ENCODE measurements at places on chromosomes 3 and 15. TPM values are rescaled to one million over a fixed set of nuclear protein-coding genes. Genes with fewer than 3 reads are reported as not detected.

ADGRG7 gene
- not detected for polyA plus RNA-seq

FGF7 gene
- polyA plus RNA-seq: 35.8 TPM

- H3K27ac ChIP-seq: no peak overlapping the region
- no peaks in the 10 kb centered on the region for H3K36me3 ChIP-seq
- no peaks in the 10 kb centered on the region for H3K27me3 ChIP-seq
- no peak overlapping the region for H3K4me3 ChIP-seq
These were observed 168.4 kb downstream of the VGLL4 start for GRCh38 chr3:11475324-11475723.

DNA sequence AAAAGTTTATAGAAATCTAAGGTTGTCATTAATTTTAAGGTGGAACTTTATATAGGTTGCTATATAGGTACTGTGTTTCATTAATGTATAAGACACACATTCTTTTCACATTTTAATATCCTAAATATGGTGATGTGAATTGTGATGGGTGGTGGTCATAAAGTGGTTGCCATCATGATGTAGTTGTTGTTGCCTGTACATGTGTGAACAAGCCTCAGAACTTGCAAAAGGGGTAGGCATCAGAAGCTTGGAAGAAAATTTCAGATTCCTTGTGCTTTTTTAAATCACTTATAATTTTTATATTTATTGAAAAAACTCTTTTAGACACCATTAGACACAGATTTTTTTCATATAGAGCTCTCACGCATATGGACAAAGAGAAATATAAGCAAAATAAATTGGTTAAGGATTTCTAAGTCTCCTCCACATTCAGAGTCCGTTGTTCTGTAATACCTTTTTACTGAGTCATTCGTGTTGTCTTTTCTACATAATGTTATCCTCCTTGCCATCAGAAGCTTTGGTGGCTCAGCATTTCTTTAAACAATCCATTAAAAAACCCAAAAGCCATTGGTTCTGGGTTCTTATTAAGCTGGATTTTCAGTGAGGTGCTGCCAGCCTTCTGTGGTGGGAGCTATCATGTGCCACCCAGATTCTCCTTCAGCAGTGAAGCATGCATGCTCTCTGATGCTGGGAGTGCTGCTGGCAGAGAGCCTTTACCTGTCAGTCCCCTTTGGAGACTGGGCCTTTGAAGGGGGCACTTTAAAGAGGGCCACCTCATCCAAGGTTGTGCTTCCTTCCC, 140.4 kb upstream of the GALNT15 start:
- no peaks in the 10 kb centered on the region for H3K27me3 ChIP-seq
- no peak for DNase-seq
- no peak overlapping the region for H3K4me3 ChIP-seq
- no peaks in the 10 kb centered on the region for H3K4me1 ChIP-seq

GRCh38 chr3:182713743-182714517, 79.4 kb upstream of the ATP11B start:
- no peak for DNase-seq
- H3K27ac ChIP-seq: no peak overlapping the region
- H3K4me3 ChIP-seq: no peak overlapping the region
- peaks cover 14% of the 10 kb centered on the region for H3K4me1 ChIP-seq
- no peaks in the 10 kb centered on the region for H3K27me3 ChIP-seq

DNA sequence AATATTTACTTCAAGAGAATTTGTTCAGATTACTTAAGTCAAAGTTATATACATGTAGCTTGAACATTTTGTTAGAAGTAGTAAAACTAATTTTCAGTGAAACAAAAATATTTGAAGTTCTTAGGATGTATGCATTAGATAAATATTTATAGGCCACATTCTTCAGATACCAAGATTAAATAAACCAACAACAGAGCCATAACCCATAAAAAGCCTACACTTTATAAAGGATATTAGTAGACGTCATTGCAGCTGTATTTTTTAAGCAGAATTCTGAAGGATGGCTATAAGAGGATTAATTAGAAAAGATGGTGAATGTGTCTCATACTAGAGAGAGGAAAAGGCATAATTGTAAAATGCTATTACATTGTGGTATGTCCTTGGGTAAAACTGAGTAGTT, 449.7 kb upstream of the ALCAM start:
- H3K27me3 ChIP-seq: no peaks in the 10 kb centered on the region
- H3K36me3 ChIP-seq: no peaks in the 10 kb centered on the region
- H3K4me1 ChIP-seq: no peaks in the 10 kb centered on the region

ZNF662 gene
- polyA plus RNA-seq: 1.4 TPM

SERPINI2 gene
- 1.1 TPM for polyA plus RNA-seq

DNA sequence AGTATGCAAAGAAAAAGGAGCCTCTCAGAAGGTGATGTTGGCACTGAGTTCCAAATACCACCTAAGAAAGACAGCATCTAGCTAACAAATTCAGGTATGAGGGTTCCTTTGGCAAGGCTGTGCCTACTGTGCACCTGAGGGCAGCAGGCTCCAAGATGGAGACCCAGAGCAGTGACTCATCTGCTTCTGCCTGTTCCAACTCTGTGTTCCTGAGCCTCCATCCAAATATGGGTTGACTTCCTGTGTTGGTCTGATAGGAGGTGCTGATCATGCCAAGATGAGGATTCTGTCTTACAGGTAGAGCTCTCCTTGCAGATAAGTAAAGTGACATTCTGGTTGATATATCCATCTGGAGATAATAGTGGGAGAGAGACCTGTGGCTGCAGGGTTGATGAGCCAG, 26.0 kb downstream of the SV2B start:
- no peaks in the 10 kb centered on the region for H3K27me3 ChIP-seq
- H3K27ac ChIP-seq: no peak overlapping the region
- H3K36me3 ChIP-seq: no peaks in the 10 kb centered on the region
- DNase-seq: no peak
- H3K4me1 ChIP-seq: no peaks in the 10 kb centered on the region

DNA sequence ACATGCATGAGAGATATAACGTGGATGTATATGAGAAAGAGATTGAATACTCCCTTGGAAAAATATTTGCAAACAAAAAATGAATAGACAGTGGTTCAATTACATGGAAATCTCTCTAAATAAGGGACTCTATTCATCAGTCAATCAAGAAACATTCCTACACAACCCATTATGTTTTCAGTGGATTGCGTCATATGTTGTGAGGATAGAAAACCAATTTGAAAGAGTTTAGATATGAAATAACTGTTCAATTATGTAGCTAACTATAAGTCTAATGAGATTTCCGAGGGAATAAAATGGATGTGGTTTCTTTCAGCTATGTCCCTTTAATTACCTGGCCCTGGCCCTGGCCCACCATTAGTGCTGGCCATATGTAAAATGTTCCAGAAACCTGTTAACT, 86.7 kb upstream of the TMCO5A start:
- no peaks in the 10 kb centered on the region for H3K4me1 ChIP-seq
- H3K36me3 ChIP-seq: no peaks in the 10 kb centered on the region
- no peak overlapping the region for H3K27ac ChIP-seq

CADM2 gene
- polyA plus RNA-seq: 0.80 TPM

DNA sequence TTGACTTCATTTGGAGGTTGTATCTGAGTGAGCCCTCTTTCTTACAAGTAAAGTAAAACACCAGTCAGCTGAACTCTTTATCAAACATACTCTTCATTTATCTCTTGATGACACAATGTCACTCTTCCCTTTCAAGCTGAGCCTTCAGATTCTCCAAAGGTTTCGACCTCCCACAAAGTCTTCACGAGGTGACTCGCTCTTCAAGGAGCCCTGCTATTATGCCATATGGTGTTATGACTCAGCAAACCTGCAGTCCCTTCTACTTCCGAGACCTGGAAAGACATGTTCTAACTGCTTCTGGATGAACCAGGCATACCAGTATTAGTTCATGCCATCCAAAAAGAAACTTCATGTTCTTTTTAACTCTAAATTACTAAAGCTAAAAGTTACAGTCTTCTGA, 23.1 kb downstream of the AADAC start:
- peak; percentile 54 for DNase-seq
- H3K36me3 ChIP-seq: no peaks in the 10 kb centered on the region
- no peak overlapping the region for H3K4me3 ChIP-seq
- H3K27ac ChIP-seq: no peak overlapping the region
- H3K4me1 ChIP-seq: peaks cover 23% of the 10 kb centered on the region

- H3K27ac ChIP-seq: peak overlapping the region; percentile 44
- H3K27me3 ChIP-seq: no peaks in the 10 kb centered on the region
- H3K36me3 ChIP-seq: no peaks in the 10 kb centered on the region
- no peak overlapping the region for H3K4me3 ChIP-seq
These were observed 6.6 kb upstream of the CCNL1 start for GRCh38 chr3:157166561-157166960.

CKMT1B gene
- polyA plus RNA-seq: 17.2 TPM

DNA sequence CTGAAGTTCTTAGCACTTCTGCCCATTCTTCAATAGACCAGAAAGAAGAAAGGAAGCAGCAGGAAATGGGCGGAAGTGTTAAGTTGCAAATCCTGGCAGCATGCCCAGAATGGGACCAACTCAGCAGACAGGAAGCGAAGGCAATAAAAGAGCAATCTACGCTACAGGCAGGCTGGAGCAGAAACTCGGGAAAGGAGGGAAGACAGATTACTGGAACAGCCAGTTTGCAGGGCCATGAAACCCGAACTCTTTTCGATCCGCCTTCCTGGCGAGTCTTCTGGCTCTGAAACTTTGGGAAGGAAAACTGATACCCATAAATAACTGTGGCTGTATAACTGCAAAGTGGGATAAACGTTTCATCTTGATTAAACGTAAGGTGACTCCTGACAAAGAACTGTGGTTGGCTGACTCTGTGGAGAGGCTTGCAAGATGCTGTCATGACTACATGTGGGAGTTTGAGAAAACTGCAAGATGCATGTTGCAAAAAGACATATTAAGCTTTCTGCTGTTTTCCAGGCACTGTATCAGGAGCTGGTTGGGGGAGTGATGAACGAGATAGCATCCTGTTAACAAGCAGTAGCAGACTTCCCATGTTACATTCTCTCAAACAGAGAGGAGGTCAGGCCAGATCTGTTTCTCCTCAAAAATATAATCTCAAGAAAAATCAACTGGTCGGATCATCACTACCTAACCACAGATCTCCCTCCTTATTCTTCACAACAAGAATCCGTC, 67.8 kb downstream of the FMN1 start:
- peak overlapping the region; percentile 8 for H3K27ac ChIP-seq
- H3K36me3 ChIP-seq: no peaks in the 10 kb centered on the region
- H3K27me3 ChIP-seq: no peaks in the 10 kb centered on the region
- peak; percentile 67 for DNase-seq
- H3K4me1 ChIP-seq: peaks cover 10% of the 10 kb centered on the region
- no peak overlapping the region for H3K4me3 ChIP-seq

- peaks cover 10% of the 10 kb centered on the region for H3K4me1 ChIP-seq
- H3K27me3 ChIP-seq: no peaks in the 10 kb centered on the region
- H3K36me3 ChIP-seq: no peaks in the 10 kb centered on the region
- no peak overlapping the region for H3K27ac ChIP-seq
- DNase-seq: no peak
These were observed 9.1 kb downstream of the CORO2B start for GRCh38 chr15:68587769-68588385.

KLHL24 gene
- 5.2 TPM for polyA plus RNA-seq

HYAL1 gene
- polyA plus RNA-seq: 12.7 TPM

GRCh38 chr3:101677436-101678286, 729 bp upstream of the ZBTB11 start:
- peaks cover 61% of the 10 kb centered on the region for H3K4me1 ChIP-seq
- peaks cover 33% of the 10 kb centered on the region for H3K36me3 ChIP-seq
- no peak for DNase-seq
- no peaks in the 10 kb centered on the region for H3K27me3 ChIP-seq
- peak overlapping the region; percentile 99 for H3K4me3 ChIP-seq

AGBL1 gene
- polyA plus RNA-seq: not detected

DNA sequence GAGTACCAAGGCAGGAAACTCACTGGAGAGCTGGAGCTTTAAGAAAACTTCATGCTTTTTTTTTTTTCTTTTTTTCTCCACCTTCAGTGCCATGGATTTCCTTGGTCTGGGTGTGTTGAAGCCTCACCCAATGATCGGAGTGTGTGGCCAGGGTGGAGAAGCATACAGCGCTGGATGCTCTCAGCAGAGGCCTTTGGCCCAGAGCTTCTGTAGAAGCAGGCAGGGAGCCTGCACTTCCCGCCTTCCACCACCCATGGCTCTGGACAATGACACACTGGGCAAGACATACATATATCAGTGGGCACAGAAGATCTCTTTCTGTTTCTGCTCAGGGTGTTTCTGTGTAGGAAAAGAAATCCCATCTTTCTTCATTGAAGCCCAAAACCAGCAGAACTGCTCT, 55.8 kb upstream of the ACAD9 start:
- peaks cover 5% of the 10 kb centered on the region for H3K36me3 ChIP-seq
- H3K27ac ChIP-seq: peak overlapping the region; percentile 31
- no peaks in the 10 kb centered on the region for H3K27me3 ChIP-seq
- peak; percentile 34 for DNase-seq
- no peak overlapping the region for H3K4me3 ChIP-seq

DNA sequence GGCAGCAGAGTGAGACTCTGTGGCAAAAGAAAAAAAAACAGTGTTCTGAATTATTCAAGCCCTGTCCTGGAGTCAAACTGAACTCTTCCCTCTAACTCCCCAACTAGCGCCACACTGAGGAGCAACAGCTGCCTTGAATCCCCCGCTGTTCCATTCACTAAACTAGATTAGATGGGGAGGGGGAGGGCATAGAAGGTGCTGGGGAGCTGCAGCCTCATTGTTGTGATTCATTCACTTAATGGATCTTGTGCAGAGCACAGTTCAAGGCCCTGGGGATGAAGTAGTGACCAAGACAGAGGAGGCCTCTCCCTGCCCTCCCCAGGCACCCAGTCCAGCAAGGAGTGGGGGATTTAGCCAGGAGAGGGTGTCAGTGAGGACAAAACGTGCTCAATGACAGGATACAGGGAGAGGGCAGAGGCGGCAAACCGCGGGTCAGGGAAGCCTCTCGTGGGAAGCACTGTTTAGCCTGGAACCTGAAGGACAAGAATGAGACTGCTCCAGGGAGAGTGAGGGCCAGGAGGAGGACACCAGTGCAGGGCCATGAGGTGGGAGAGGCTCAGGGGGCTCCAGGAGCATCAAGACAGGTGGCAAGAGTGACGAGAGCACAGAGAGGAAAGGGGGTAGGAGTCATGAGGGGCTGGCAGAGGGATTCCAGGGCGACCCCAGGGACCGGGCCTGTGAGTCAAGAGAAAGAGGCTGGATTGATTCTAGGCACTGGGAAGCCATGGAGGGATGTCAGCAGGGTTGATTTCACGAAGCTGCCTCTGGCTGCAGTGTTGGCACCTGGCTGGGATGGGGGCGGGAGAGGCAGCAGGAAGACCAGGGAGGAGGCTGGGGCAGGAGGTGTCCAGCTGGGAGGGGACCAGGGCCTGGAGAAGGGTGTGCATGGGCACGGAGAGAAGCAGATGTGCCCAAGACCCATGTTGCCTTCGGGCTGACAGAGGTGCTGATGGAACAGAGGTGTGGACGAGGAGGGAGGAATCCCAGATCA, 31.4 kb downstream of the ALS2CL start:
- H3K27me3 ChIP-seq: no peaks in the 10 kb centered on the region
- H3K4me1 ChIP-seq: peaks cover 32% of the 10 kb centered on the region
- DNase-seq: no peak
- H3K36me3 ChIP-seq: no peaks in the 10 kb centered on the region
- H3K27ac ChIP-seq: no peak overlapping the region
- H3K4me3 ChIP-seq: no peak overlapping the region

DNA sequence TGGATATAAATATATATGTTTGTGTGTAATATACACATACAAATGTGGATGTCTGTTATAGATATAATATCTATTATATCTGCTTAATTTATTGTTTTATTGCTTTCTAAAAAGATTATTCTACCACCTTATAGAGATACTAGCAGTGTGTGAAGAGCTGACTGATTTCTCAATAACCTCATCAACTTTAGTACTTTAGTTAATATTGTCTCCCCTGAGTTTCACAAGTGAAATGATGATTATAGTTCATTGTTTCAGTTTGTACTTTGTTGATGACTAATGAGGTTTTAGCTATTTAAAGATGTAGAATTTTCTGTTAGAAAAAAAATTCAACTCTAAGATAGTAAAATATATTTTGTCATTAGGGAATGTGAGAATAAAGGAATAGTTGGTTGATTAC, 11.4 kb downstream of the RSRC1 start:
- no peak overlapping the region for H3K4me3 ChIP-seq
- no peaks in the 10 kb centered on the region for H3K4me1 ChIP-seq
- peaks cover 44% of the 10 kb centered on the region for H3K36me3 ChIP-seq
- H3K27ac ChIP-seq: no peak overlapping the region
- no peak for DNase-seq

FEZF2 gene
- polyA plus RNA-seq: not detected

Measured in stomach (tissue), 19 donors.